ENCODE measurements at places on chromosomes 1 and 21. TPM values are rescaled to one million over a fixed set of nuclear protein-coding genes. Genes with fewer than 3 reads are reported as not detected.

- no peak for DNase-seq
Measured at GRCh38 chr1:10424034-10424433, 6.2 kb upstream of the CENPS start.

GRCh38 chr1:234307726-234308125 lies 65.5 kb upstream of the COA6 start:
- DNase-seq: no peak

DNA sequence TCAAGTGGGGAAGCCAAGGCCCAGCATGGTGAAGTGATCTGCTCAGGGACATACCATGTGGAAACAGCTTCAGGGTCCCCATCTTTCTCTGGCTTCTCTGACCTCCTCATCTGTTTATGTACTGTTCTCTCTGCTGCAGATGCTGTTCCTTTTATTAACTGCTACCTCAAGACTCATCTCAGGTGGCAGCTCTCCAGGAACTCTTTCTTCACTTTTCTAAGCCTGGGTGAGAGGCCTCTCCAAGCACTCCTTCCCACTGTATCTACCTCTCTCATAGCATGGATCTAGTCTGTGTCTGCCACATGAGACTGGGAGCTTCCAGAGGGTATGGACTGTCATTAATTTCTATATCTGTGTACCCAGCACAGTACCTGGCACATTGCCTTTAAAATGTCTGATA lies 73.4 kb upstream of the PPM1J start:
- no peak for DNase-seq

NOS1AP gene
- total RNA-seq: not detected

Data from activated CD4-positive, alpha-beta memory T cell treated with anti-CD3 and anti-CD28 coated beads for 36 hours (primary cell).